ENCODE measurements at places on chromosomes 5 and 9.

- no peak for DNase-seq
Observed at GRCh38 chr9:84271531-84271900, 69.0 kb downstream of the SLC28A3 start.

- no peak for DNase-seq
Observed at GRCh38 chr5:69517763-69518212, 25.2 kb downstream of the OCLN start.

DNA sequence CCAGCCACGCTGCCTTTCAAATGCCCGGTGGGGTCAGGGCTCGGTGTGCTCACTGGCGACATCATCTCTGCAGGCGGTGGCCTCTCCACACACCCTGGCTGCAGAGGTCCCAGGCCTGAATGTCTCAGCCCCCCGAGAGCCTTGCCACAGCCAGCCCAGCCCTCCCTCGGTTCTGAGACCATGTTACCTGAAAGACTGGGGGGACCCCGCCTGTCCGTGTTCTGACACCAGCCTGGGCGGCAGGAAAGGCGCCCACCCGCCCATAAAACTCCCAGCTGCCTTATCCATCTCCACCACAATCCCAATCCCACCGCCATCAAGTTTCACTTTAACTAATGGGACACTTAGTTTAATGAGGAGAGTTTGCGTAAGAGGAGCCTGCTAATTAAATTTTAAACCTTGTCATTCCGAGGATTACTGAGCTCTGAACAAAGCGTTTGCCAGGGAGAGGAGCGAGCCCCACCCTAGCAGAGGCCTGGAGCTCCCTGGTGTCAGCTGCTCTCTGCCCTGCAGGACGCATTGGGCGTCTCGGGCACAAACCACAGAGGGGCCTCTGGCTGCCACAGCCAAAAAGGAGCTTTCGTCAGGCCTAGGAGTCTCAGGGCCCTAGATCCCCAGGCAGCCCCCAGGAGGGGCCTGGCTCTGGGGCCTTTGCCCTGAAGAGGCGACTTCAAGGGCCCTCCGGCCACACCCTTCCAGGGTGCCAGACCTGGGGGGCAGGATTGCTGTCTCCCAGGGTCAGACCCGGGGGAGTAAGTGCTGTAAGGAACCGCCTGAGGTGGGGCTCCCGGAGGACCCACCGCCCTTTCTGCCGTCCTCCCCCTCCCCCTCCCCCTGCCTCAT is 15.3 kb downstream of the LHX3 start:
- DNase-seq: no peak

DNA sequence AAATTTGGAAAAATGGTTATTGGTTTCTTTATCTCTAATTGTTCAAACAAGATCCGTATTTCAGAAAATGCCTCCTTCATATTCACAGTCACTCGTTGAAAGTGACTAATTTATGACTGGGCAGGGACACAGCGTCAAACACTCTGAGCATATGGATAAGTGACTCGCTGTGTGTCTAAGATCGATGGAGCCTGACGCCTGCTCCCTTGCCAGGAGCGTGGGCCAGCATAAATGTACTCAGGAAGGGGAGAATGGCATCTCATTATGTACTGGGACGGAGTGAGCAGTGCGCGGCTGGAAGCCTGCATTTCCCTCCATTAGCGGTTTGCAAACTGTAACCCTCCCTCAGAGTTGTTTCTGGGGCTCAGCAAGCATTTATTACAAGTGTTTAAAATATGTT is 79.8 kb upstream of the CAST start:
- DNase-seq: peak; percentile 17

DNA sequence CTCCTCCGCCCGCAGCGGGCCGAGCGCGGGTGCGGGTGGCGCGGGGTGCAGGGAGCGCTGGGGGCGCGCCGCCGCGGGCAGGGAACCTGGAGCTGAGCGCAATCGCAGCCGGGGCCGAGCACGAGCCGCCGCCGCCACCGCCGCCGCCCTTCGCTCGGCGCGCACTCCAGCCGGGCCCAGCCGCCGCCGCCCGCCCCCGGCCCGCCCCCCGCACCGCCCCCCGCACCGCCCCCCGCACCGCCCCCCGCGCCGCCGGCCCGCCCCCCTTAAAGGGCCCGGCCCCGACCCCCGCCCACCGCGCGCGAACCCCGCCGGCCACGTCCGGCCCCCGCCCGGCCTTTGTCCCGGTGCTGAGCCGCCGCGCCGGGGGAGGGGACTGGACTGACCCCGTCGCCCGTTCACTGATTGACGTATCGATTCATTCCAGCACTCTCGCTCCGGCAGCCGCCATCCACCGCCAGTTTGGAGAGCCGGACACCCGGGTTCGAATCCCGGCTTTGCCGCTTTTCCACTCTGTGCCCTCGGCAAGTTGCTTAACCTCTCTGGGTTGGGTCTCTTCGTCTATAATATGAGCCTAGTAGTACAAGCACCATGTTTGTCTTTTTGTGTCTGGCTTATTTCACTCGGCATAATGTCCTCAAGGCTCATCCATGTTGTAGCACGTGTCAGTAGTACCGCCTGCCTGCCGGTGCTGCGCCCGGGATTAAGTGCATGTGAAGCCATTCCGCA is at the start of gene SH3PXD2B:
Gene SH3PXD2B (minus strand): TSS at position 168 of the 729 bp plus-strand sequence. CDS start 173 bp downstream, outside the sequence.
- peak; percentile 61 for DNase-seq

DNA sequence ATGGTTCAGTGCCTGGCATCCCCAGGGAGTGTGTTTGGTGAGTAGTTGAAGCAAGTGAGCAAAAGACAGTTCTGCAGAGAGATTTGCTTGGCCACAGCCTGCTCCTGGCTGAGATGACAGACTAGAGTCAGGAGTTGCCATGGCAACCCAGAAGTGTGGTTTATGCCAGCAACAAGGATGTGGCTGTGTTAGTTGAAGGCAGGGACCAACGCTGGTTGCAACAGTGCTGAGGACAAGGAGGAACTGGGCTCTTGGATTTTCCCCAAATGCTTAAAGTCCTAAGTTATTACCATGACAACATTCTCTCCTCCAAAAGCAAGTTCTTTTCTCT is 2.7 kb downstream of the NXNL2 start:
- DNase-seq: peak; percentile 94

DNA sequence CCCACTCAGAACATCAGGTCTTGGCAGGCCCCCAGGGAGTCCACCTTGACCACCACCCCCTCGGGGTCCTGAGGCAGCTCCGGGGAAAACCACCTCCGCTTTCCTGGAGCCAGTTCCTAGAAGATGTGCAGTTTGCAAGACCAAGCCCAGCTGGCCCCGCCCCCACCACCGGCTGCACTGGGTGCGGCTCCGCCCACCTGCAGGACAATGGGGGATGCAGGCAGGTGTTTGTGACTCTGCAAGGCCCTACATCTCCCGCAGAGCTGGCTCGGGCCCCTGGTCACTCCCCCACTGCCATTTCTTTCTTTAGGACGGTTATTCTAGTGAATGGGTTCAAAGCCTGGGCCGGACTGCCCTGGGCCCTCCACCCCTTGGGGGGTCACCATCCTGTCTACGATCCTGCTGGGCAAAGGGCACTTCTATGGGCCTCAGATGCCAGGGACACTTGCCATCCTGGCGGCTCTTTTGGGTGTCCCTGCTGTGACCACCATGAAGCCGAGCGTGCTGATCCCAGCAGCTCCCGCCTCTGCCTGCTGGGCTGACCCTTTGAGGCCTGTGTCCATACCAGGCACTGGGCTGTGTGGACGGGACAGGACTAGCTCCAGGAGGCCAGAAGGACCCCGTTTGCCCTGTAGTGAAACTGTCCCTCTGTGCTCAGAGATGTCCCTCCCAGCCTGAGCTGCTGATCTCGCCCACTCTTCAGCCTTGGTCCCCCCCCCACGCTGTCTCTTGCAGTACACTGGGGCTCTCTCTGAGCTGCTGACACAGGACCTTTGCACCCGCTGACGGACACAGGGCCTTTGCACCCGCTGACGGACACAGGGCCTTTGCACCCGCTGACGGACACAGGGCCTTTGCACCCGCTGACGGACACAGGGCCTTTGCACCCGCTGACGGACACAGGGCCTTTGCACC is 5.9 kb upstream of the NACC2 start:
- no peak for DNase-seq

DNA sequence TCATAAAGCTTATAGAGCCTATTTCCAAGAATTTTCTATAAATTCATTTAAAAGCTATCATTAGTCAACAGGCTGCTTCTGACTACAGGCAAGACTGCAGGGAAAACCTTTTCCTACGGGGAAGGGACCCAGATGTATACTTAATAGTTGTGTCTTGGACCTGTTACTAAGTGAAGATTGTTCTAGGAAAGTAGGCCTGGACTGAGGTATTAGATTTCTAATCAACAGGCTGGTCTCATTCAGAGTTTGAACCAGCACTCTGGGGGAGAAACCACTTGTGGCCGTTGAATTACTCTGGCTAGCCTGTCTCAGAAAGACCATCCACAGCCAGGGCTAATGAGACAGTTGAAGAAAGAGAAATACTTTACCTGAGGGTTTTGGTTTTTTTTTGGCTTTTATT is 60.0 kb downstream of the IL6ST start:
- DNase-seq: no peak

- no peak for DNase-seq
Observed at GRCh38 chr9:135223831-135224230, 136.4 kb downstream of the OLFM1 start.

DNA sequence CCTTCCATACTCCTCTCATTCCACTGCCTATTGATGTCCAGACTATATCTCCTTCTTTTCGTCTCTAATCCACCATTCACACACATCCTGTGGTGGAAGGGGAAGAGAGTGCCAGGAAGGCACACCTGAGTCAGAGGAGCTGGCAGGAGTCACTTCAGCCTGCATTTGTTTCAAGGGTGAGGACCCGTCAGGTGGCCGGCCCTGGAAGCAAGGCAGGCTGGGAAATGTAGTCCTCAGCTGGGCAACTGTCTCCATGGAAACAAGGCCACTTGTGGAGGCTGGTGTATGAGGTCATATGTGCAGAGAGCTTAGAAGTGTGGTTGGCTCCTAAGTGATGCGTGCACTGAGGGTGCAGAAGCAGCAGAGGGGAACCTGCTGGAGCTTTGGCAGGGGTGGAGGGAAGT is 278.4 kb downstream of the NSG2 start:
- DNase-seq: peak; percentile 87

- DNase-seq: no peak
Observed at GRCh38 chr5:116303340-116303739, 218.5 kb downstream of the COMMD10 start.

DNA sequence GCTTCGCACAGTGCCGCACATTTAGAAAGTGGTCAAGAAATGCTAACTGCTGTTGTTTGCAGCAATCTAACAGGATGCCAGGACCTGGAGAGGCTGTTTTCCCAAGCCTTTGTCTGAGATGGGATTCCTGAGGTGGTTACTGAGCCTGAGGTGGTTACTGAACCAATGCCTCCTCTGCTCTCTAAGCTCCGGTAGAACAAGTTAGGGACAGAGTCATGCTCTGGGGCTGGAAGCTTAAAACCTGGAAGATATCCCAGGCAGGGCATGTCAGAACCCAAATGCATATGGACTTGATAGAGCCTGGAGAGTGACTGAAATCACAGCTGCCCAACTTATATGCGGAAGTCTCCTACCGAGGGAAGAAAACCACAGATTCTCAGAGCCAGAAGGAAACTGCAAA is 46.5 kb upstream of the FAT2 start:
- DNase-seq: no peak

DNA sequence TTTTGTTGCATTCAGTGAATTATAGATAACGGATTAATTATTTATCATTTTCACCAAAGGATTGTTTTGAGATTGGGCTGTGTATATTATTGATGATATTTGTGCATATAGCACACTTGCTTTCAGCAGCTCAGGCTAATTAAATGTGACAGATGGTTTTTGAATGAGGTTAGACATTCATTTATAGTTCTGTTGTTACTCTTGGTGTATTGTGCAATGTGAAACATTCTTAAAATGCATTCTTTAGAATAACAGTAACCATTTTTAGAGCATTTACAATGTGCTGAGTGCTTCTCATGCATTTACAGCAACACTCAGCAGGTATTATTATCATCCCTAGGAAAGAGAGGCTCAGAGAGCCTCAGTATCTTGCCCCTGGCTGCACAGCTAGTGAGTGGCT is 23.8 kb downstream of the NANS start:
- DNase-seq: no peak

DNA sequence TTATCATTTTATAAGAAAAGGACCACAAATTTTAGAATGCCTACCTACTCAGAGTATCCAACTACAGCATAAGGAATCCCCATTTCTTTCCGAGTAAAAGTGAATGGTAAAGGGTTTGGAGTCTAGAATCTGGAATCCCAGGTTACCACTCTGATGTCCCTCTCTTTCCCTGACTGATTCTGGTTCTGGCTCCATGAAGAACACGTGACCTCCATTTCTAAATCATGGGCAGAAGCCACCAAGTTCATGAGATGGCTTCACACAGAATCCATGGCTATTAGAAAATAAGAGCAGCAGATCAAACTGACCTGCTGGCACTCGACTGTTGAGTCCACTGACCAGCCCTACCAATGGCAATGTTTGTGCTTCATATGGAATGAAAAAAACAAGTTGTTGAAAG is 40.7 kb downstream of the PFDN1 start:
- no peak for DNase-seq

DNA sequence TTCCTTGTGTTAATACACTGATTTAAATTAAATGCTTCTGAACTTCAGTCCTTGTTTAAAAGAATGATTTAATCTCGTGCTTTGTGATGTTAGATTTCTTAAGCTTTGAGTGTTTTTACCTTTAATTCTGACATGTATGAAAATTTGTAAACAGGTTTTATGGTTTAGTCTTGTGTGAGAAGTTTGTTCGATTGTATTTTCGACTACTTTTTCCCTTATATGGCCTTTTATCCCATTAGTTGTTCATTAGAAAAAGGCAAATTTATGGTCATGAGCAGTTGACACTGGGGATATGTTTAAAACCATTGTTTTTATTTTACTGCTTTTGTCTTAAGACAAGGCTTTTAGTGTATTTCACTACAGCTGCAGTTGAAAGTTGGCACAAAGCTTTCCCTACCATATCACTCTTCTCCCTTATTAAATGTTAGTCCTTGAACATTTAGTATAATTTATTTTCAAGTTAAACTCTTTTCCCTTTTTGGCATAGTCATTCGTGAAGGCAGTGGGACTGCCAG is 3.3 kb downstream of the UBE2R2 start:
- no peak for DNase-seq

GRCh38 chr9:80188579-80188978 is 616.8 kb downstream of the TLE4 start:
- no peak for DNase-seq

DNA sequence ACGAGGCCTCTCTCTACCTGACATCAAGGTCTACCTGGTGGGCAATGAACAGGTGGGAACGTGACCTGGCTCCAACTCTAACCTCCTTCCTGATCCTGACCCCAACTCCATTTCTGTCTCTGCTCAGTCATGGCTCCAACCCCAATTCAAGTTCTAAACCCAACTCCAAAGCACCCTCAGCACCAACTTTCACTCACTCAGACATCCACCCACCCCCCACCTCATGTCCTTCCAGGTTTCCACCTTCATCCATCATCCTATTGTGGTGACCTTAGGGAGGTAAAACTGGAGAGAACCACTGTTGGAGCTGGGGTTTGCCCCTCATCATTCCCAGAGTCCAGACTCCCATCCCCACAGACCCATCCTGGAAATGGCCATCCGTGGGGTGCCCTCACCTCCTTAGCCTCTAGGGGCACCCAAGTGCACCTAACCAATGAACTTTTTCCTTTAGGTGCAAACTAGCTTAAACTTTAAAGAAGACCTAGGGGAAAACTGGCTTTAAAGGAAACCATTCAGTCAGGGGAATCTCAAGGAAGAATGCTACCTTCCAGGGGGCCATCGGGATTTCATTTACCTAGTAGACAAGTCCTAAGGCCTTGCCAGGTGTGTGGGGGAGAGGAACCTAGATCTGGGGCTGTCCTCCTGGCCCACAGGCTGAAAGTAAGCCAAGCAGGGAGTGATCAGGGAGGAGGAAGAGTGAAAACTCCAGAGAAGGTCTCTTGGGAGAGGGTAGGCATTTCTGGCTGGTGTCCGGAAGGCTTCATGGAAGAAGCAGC is 11.3 kb downstream of the RGS14 start:
- peak; percentile 72 for DNase-seq

Data from H54 (cell line).